ENCODE measurements at places on chromosomes 2 and 18. TPM values are rescaled to one million over a fixed set of nuclear protein-coding genes. Genes with fewer than 3 reads are reported as not detected.

Gene LDLRAD4
- total RNA-seq, result 1.7 TPM

Gene PARD6G
- 28.3 TPM for total RNA-seq

Gene GAL3ST2
- total RNA-seq, result not detected

Gene CNRIP1
- total RNA-seq, result 37.3 TPM

Gene LONRF2
- 5.2 TPM for total RNA-seq

Data from neural crest cell (in vitro differentiated cells).